ENCODE measurements at places on chromosomes 7 and 10.

- DNase-seq, result no peak
Observed at GRCh38 chr7:93949423-93949822, 27.9 kb downstream of the GNG11 start.

GRCh38 chr7:70570029-70570428 is 561.9 kb upstream of the GALNT17 start:
- no peak for DNase-seq

DNA sequence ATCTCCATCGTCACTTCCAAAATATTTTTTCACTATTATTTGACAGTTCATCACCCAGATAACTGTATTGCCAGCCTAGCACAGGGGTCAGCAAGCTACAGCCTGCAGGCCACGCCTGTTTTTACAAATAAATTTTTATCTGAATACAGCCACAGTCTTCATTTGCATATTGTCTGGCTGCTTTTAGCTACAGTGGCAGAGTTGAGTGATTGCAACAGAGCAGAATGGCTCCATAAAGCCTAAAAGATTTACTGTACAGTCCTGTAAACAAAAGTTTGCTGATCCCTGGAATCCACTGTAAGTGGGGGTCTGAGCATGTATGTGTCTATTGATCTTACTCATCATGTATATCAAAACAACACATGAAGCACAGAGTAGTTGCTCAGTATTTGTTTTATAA is 45.9 kb upstream of the GNAI1 start:
- DNase-seq, result no peak

- no peak for DNase-seq
Observed at GRCh38 chr7:68542831-68543230, 1055.4 kb upstream of the AUTS2 start.

DNA sequence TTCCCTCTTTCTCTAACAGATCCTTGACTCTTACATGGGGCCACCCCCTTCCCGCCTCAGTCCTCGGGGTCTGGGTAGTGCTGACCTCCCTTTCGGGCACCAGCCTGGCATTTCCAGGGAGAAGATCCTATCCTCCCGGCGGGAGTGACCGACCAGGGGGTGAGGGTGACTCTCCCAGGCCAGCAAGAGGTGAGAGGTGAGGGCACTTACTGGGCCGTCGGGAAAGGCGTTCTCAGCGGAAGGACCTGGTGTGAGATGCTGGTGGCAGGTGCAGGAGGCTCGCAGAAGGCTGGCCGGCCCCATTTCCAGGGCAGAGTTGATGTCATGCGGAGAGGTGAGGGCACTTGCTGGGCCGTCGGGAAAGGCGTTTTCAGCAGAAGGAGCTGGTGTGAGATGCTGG is 4.2 kb upstream of the FOXL3 start:
- no peak for DNase-seq

DNA sequence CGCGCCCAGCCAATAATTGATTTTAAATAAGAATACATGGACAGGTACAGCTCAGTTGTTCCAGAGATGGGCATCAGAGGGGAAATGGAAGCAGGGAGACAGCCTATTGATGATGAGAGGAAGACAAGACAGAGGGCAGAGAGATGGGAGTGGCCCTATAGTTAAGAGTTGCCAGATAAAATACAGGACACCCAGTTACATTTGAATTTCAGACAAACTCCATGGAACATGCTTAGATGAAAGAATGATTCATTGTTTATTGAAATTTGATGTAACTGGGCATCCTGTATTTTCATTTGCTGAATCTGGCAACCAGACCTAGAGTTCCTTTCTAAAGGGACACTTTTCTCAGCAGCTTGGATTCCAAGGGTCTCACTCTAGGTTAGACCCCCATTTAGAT is 341.1 kb downstream of the FRMD4A start:
- DNase-seq, result no peak

DNA sequence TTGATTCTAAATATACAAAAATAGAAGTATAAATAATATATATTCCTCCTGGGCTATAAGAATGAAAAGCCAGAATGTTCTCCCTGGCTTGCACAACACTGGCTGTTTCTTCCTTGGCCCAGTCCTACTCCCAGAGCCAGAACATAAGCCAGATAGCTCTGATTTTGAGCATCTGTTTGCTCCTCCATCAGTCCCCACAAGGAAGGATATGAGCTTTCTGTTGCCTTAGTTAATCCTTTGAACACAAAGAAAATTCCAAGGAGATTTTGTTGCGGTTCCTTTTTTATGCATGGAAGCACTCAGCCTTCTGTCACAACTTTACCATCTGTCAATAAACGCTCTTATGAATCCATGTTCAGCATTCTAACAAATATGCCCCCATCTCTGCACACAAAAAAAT is 361.8 kb downstream of the IPMK start:
- no peak for DNase-seq

- DNase-seq, result no peak
Observed at GRCh38 chr10:71707240-71707789, 12.3 kb downstream of the C10orf105 start.

- DNase-seq, result no peak
Observed at GRCh38 chr10:13740461-13740860, 153.7 kb downstream of the PRPF18 start.

GRCh38 chr7:110994028-110994967 is 96.6 kb upstream of the LRRN3 start:
- DNase-seq, result no peak

DNA sequence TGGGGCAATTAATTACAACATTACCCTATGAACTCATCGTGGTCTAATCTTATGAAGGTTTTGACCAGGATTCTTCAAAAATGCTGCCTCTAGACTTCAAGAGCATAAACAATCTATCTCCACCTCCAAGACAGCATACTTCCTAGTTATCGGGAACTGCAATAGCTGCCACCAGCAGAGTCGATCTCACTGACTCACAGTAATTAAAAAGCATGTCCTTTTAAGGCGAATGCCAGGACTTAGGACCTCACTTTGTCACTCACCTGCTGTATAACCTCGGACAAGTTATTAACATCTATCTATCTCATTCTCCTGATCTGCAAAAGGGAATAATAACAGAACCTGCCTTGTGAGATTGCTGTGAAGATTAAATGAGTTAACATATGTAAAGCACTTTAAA is 666.0 kb upstream of the COBL start:
- no peak for DNase-seq
